ENCODE measurements at places on chromosomes 7 and 10. TPM values are rescaled to one million over a fixed set of nuclear protein-coding genes. Genes with fewer than 3 reads are reported as not detected.

DNA sequence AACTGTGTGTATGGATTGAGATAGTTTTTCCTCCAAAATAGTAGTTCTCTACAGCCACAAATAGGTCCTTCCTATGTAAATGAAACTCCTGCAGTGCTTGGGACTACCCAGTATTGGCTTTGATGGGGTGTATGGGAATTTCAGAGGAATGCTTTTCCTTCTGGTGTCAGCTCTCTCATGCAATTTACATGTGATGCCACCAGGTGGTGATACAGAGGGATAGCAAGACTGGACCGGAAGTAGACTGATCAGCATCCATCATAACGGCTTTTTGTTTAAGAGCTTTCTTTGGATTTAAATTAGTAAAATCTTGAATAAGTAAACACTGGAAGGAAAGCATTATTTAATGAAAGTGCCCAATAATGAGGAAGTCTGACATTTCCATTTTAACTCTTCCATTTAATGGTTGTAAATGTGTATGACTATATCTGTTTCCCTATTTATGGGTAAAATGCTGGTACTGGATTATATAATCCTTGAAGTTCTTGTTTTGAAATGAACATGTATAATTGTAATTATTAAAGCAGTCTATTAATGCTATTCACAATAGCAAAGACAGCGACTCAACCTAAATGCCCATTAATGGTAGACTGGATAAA is 22.7 kb downstream of the DYNC1I1 start:
- DNase-seq, result no peak

Gene DNAH11
- total RNA-seq, result 0.43 TPM

GRCh38 chr10:667096-667495 is 22.4 kb downstream of the DIP2C start:
- DNase-seq, result no peak

GRCh38 chr7:124724507-124725192 is 40.9 kb downstream of the GPR37 start:
- DNase-seq, result no peak

GRCh38 chr7:1845536-1846311 is 175.6 kb downstream of the ELFN1 start:
- DNase-seq, result peak; percentile 18

DNA sequence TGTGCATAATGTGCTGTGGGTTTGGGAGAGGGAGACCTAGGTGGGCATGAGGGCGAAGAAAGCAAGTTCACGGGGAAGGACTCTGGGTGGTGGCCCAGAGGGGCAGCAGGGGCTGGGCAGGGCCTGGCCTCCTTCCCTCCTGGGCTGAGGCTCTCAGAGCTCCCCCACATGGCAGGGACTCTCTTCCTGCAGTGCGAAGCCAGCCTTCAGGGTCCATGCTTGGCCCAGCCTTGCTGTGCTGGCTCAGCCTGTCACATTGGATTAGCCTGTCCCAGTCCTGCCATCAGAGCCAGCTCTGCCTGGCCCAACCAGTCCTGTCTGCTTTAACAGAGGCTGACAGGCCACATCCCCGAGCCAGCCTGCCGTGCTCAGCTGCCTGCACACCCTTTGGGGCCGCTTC is 20.4 kb upstream of the ZNF488 start:
- DNase-seq, result no peak

DNA sequence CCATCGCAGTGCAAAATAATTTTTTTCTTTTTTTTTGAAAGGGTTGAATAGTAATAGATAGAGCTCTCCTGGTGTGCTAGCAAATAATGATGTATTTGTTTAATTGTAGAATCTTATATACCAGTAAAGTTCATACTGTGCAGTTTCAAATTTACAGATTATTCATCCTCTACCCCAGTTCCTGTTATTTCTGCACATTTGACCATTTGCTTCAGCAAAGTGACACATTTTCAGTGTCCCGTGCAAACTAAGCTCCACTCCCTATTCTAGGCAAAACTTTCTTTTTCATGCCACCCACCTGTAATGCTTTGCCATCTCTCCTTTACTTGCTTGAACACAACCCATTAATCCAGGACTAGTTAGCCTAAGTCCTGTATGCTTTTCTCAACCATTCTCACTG is 43.0 kb downstream of the SHOC2 start:
- DNase-seq, result no peak

GRCh38 chr7:37047260-37047659 is 323.0 kb upstream of the AOAH start:
- DNase-seq, result no peak

DNA sequence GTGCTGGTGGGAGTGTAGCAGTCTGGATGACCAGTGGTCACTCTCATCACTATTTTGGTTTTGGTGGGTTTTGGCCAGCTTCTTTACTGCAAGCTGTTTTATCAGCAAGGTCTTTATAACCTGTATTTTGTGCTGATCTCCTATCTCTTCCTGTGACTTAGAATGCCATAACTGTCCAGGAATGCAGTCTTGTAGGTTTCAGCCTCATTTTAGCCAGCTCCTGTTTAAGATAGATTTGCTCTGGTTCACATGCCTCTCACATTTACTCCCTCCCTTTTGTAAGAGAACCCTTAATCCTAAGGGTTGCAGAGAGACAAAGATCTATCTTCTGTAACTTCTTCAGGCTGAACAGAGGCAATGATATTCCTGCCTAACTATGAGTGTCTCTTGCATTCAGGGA is 51.2 kb upstream of the INHBA start:
- no peak for DNase-seq

DNA sequence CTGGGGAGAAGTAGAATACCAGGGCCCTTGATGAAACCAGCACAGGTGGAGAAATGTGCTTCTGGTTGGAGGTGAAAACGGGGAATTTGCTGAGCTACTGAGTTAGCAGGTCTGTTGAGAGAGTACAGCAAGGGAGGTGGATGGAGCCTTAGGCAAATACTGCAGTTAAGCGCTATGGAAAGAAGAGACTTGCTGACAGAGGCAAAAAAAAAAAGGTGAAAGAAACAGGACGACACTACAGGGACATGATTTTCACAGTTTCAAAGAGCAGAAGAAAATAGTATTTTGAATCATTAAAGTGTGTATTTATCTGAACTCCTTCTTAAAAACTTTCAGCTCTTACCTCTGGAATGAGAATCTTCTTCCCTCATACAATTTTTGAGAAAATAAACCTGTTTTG is 159.5 kb downstream of the DNAH11 start:
- no peak for DNase-seq

Gene PGAM2
- total RNA-seq, result 2.1 TPM

DNA sequence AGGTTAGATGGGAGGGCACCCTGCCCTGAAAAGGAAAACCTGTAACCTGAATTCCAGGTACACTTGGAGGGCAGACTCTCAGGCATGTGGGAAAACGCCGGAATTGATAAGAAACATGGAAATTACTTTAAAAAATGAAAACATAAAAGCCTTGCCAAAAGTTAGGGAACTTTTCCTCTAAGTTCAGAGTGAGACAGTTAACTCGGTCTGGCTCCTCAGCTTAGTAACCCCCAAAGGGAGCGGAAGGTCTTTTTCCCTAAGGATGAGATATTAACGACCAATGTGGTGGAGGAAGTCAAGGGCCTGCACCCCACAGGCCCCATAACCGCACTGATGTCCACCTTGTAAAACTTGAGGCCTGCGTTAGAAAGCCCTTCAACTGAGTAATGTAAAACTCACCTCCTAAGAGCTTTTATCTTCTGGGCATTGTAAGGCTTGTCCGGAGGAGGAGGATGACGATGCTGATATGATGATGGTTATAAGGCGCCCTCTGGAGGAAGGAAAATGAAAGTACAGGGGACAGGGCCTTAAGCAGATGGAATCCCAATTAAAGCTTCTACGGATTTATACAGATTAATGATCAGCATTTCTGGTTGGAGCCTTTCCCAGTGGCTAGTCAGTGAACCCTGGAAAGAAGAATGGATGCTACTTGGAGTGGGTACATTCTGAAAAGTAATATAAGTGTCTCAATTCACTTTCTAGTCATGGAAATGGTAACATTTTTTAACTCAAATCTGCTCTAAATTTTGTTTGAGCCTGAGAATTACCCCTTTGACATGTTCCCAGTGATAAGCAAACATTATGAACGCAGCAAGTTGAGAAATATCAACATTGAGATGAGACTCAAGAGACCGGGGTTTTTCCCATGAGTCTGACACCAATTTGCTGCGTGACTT is 694 bp downstream of the COL1A2 start:
- no peak for DNase-seq

DNA sequence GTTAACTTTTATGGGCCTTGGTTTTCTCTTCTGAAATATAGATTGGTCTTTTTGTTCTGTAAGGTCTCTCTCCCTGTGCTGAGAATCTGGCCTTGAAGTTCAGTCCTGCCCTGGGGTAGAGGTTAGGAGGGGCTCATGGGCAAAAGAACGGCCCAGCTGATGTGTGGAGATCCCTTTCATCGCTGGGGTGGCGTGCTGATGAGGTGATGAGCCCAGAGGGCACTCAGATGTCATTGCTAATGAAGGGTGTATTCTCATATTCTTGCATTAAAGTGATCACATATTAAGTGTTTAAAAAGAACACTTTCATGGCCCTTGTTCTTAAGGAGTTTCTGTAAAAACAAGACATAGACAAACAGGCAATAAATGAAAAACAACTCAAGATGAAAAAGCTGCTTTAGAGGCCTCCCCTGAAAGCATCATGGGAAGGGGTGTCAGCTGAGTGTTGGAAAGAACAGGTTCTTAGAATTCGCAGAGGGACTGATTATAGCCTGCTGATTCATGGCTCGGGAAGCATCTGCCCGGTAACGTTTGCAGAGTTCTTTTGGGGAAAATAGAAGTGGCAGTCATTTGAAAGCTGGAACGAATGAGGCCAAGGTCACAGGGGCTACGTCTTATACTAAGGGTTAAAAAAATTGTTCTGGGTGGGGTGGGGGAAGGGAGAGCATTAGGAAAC is 72.5 kb upstream of the GPR158 start:
- DNase-seq, result no peak

Gene FZD1
- total RNA-seq, result 0.06 TPM
